ENCODE measurements at places on chromosomes 13 and 19.

- no peak for DNase-seq
Measured at GRCh38 chr13:66508153-66508909, 721.8 kb downstream of the PCDH9 start.

- DNase-seq: no peak
Measured at GRCh38 chr13:110716247-110716515, 2.7 kb downstream of the ING1 start.

DNA sequence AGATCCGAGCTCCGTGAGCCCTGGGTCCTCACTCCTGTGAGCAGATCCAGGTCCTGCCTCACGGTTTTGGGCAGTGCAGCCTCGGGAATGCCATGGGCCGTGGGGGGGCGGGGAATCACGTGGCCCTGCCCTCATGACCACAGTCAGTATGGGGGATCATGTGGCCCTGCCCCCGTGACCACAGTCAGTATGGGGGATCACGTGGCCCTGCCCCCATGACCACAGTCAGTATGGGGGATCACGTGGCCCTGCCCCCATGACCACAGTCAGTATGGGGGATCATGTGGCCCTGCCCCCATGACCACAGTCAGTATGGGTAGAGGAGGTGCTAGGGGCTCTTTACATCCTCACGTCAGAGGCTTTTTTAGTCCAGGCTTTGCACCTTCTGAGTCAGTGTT, 64.3 kb upstream of the F7 start:
- no peak for DNase-seq

- no peak for DNase-seq
Measured at GRCh38 chr19:48873476-48874302, 1.5 kb downstream of the PPP1R15A start.

DNA sequence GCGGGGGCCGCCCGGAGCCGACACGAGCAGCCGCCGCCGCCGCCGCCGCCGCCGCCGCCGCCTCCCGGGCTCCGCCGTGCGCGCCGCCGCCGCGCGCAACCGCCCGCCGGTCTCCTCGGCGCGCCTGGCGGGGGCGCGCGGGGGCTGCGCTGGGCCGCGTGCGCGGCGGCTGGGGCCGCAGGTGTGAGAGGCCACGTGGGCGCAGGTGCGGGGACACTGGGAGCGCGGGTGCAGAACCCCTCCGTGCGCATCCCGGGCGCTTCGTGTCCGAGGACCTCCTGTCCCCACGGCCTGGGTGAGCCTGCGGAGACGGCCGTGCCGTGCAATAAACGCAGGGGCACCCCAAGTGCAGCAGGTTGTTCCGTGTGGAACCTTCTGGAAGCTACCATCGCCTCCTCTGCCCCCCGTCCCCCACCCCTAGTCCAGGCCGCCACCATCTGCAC, at the start of gene LINGO3:
TSS of gene LINGO3 (minus strand) at position 41 of the 443 bp plus-strand sequence. CDS start 16,378 bp downstream, outside the sequence.
- DNase-seq: no peak

- no peak for DNase-seq
Measured at GRCh38 chr13:45851956-45852355, 403 bp upstream of the SIAH3 start.

DNA sequence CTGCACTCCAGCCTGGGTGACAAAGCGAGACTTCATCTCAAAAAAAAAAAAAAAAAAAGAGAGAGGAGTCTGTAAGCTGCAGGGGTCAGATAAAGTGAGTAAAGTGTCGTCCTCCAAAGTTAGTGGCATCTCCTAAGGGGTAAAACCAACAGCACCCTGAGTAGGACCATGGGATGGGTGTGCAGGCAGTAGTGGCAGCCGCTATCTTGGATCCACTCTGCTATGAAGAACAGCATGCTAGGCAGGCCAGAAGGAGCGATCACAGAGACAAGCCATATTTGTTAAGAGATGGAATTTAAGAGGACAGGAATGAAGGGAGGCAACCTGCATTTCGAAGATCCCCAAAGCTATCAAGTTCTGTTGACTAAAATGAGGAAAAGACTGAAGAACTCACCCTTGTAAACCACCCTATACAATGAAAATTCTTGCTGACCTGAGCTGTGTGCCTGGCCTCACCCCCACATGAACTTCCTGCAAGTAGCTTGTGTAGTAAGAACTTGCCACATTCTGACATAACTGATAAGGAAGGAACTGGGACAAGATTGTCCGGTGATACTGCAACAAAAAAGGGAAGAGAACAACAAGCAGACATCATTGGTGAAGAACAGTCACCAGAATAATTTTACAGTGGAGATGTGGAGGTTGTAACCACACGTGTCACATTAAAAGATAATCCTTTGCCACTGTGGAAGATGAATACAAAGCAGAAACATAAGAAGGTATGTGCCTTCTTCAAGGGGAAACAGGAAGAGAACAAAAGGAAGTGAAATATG, 16.2 kb downstream of the DPY19L3 start:
- DNase-seq: peak; percentile 9

- DNase-seq: no peak
Measured at GRCh38 chr13:107678075-107678689, 537.2 kb downstream of the LIG4 start.

DNA sequence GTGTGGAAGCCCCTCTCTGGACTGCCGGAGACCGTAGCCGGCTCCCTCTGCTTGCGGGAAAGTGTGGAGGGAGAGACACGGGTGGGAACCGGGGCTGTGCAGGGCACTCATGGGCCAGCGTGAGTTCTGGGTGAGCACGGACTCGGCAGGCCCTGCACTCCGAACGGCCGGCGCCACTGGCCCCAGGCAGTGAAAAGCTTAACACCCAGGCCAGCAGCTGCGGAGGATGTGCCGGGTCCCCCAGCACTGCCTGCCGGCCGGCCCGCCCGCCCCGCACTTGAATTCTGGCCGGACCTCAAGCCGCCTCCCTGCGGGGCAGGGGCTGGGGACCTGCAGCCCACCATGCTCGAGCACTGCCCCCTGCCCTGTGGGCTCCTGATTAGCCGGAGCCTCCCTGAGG, 147.0 kb downstream of the FGF9 start:
- no peak for DNase-seq

DNA sequence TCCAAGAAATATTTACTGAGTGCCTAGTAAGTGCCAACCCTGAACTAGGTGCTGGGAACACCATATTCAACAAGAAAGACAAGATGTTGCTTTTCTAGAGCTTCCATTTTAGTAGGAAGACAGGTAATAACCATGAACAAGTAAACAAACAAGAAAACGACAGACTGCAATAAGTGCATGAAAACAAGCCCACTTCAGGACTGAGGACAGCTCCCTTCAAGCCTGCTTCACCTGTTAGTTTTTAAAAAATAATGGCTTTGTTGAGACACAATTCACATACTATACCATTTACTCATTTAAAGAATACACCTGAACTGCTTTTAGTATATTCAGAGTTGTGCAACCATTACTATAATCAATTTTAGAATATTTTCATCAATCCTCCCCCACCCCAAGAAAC, 30.4 kb downstream of the CYP4F22 start:
- no peak for DNase-seq

All from CD8-positive, alpha-beta T cell (primary cell).